ENCODE measurements at places on chromosomes 7 and 10.

GRCh38 chr7:146659732-146660131 is 543.1 kb downstream of the CNTNAP2 start:
- DNase-seq: no peak

- DNase-seq: no peak
Observed at GRCh38 chr7:133572087-133572486, 319.2 kb downstream of the EXOC4 start.

- DNase-seq: no peak
Observed at GRCh38 chr7:133079296-133079695, 2.6 kb downstream of the CHCHD3 start.

- no peak for DNase-seq
Observed at GRCh38 chr7:123533553-123533917, 860 bp downstream of the IQUB start.

DNA sequence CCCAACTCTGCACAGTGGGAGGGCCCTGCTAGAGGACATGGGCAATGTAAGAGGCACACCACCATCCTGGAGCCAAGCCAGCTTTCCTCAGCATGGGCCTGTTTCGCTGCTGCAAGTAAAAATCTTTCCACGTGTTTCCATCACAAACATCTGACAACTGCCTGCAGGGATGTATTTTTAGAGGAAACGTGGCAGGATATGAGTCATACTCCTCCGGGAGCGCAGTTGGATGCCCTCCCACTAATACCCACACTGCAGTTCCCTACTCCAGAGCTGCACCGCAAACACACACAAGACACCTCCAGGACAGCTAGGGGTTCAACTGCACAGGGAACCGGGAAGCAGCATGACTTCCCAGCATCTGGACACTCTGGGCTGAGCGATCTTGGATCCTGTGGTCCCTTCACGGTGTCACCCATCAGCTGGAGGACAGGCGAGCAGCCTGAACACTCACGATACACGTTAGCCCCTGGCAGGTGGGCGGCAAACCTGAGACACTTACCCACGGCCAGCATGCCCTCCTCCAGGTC is 26.1 kb downstream of the PLAC9 start:
- DNase-seq: peak; percentile 99

GRCh38 chr7:130273081-130273932 is 6.6 kb downstream of the CPA2 start:
- DNase-seq: no peak

- DNase-seq: peak; percentile 43
Observed at GRCh38 chr7:32347244-32347828, 142.8 kb downstream of the LSM5 start.

DNA sequence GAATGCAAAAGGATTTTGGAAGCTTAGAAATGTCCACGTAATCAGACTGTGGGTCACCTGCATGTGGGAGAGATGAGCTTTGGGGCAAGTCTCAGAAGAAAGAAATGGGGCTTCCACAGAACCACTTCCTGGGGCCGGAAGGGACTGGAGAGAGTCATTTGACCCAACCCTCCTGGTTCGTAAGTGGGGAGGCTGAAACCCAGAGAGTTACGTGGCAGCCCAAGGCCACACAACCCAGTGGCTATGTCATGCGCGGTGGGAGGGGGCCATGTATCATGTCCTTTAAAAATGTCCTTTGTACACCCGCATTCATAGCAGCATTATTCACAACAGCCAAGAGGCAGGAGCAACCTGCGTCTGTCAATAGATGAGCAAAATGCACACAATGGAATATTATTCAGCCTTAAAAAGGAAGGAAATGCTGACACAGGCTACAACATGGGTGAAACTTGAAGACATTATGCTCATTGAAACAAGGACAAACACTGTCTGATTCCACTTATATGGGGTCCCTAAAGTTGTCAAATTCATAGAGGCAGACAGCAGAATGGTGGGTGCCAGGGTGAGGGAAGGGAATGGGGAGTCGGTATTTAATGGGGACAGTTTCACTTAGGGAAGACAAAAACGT is 15.1 kb downstream of the CAMK2B start:
- DNase-seq: no peak

- no peak for DNase-seq
Observed at GRCh38 chr10:79105818-79106217, 37.1 kb downstream of the ZMIZ1 start.

GRCh38 chr7:28858895-28859294 is 99.2 kb downstream of the TRIL start:
- DNase-seq: no peak

DNA sequence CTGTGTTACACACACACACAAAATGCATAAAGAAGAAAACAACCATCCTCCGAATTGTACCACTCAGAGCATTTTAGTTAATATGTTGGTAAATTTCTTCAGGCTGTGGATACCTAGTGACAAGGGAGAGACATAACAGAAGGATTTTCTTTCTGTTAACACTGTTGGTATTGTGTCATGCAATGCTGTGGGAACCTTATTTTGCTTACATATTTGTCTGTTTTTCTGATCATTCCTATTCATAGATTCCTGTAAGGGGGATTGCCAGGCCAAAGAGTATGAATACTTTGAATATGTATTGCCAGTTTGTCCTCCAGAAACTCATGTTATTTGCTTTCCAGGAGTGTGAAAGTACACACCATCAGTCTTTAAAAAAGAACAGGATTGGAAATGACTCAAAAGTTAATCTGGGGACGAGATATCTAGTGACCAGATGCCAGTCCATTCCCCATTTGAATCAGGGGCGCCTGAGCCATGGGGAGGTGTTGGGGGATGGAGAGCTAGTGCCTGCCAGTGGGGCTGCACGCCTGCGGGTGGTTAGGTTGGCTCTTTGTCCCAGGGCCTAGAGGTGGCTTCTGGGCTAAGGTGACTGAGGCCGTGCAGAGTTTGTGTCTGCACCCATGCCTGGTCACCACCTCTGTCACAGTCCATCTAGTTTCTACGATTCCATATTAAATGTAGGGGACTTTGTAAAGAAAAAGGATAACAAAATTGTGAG is 142.0 kb downstream of the PTPN20 start:
- DNase-seq: no peak

- no peak for DNase-seq
Observed at GRCh38 chr10:48307711-48308018, 1.2 kb downstream of the MAPK8 start.

DNA sequence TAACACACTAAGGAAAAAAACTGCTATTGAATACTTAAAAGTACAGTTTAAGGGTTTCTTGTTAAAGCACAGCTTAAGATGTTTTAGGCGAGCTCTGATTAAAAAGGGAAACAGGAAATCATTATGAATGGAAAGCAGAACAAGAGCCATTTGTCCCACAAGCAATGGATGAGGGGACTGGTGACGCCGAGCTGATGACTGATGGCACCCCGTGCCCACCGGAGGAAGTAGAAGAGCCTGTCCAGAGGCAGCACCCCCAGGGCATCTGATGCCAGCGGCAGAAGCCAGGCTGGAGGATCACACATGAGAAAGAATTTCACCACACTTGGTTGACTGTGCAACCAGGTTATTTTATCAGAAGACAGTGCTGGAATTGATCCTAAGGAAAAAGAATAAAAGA is 15.0 kb upstream of the INSIG1 start:
- no peak for DNase-seq

GRCh38 chr7:117296066-117296465 is 26.8 kb downstream of the WNT2 start:
- DNase-seq: no peak

DNA sequence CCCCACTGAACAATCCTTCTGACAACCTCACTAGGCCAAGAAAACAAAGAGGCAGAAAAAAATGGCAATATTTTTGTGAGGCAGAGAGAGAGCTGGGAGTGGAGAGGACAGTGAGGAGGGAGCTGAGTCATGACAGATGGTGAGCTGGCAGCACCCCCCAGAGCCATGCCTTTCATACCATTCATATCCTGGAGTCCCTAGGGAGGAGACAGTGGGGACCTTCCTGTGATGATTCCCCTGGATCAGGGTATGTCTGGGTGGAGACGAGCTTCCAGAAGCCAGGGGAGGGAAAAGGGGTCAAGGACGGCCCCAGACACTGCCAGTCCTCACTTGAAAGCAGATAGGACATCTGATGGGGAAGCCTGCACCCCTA is 160.5 kb downstream of the ADAM12 start:
- peak; percentile 33 for DNase-seq

- DNase-seq: peak; percentile 93
Observed at GRCh38 chr10:3226960-3227744, 54.6 kb upstream of the PITRM1 start.

DNA sequence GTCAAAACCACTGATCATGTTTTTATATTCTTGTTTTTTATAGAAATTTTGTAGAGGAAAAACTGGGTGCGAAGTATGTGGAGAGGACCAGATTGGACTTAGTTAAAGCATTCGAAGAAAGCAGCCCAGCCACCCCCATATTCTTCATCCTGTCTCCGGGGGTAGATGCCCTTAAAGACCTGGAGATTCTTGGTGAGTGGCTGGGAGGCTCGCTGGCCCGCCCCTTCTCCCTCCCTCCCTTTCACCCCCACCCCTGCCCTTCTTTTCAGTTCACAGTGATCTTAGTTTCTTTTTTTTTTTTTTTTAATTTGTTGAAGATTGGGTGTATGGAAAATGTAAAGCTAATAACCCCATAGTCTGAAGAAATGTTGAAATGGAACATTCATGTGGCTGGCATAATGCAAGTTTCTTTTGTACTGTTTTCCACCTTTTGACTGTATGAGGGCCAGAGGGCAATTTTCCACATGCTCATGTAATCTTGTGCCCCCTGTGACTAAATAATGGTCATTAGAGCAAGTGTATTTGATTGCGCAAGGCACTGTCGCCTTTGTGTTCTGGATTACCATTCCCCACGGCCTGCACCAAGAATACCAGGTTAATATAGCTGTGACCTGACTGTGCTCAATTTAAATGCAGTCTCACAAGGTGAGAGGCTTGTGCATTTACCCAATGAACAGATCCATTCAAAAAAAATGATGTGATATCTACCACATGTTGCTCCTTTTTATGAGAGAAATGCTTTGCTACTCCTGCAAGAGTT is 77.7 kb downstream of the CDCA7L start:
- DNase-seq: no peak

- no peak for DNase-seq
Observed at GRCh38 chr10:103836861-103837260, 18.5 kb downstream of the SH3PXD2A start.

DNA sequence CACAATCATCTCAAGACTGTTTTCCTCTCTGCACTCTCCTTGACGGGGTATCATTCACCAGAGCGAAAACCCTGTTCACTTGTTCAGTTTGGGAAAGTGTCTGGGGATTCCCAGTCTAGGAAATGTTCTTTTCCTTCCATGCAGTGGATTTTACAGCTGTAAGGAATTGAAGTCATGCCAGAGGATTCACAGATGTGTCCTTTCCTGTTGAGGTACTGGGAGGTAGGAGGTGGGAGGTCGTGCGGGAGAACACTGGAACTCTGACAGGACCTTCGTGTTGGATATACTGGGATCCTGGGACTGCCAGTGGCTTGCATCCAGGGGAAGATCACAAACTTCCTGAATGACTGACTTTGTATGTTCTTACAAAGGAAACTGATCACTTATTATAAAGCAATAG is 185.5 kb downstream of the BMPER start:
- DNase-seq: no peak

DNA sequence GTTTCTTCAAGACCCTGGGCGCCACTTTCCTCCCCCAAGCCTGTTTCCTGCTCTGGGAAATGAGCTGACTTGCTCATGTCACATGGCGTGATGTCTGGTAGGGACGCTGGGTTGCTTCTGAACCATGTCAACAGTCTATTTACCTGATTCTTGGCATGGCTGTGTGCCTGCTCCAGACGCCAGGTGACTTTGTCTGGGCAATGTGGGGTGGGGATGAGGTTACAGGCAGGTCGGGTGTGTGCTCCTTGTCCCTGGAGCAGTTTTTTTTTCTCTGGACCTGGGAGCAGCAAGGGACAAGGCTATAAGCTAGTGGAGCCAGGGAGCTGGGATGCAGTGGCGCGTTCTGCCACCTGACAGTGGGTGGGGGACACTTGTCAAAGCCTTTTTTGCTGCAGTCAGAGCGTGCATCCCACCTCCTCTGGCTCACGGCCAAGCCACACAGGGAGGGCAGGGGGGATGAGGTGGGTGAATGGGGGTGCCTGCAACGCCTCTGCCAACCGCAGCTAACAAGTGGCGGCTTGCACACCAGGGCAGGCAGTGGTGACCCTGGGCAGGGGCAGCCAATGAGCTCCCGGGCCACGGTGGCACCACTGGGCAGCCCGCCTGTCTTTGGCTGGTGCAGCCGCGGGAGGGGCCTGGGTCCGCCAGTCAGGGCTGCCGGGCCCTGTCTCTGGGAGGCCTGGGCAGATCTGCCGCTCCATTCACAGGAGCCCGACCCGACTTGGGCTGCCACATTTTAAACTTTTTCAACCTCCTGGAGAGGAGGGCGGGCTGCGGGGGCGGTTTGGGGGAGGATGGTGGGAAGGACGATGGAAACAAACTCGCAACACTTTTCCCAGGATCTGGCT is 22.9 kb downstream of the DNAJB12 start:
- peak; percentile 96 for DNase-seq

GRCh38 chr7:91953618-91954017 is 13.0 kb downstream of the AKAP9 start:
- DNase-seq: peak; percentile 33

- DNase-seq: no peak
Observed at GRCh38 chr10:8047452-8048280, 6.8 kb upstream of the GATA3 start.

GRCh38 chr7:126541406-126541805 is 711.3 kb downstream of the GRM8 start:
- no peak for DNase-seq

DNA sequence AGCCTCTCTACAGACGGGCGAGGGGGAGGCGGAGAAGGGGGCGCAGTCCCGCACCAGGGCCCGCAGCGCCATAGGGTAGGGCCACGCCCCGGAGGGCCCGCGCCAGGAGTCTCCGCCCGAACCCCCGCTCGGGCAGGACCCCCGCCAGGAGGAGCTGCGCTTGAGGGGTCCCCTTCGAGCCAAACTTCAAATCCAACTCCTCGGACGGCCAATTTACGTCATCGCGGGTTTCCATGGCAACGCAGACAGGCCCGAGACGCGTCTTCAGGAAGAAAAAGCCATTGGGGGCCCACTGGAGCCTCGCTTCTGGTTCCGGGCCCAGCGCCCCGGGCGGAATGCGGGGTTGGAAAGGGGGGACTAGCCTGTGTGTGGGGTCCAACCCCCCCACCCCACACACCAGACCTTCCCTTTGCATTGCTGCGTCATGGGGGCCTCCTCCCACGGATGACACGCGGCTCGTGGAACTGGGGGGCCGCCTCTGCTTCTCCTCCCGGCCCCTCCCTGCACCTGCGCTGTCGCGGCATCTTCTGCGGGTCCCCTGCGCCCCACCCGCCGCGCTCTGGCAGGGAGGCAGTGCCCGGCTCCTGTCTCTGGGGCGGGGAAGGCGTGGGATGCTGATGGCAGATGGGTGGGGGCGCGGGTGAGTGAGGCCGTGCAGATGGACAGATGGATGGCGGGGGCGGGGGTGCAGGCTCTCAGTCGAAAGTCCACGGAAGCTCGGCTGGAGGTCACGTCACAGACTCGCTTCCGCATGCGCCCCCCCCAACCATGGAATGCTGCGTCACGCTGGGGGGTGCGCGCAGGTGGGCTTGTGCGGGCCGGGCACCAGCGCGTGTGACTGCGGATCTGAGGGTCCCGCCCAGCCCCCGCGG is 1.2 kb downstream of the CALY start:
- peak; percentile 70 for DNase-seq

- no peak for DNase-seq
Observed at GRCh38 chr7:149245744-149246143, 6.3 kb downstream of the ZNF212 start.

All from cardiac fibroblast (primary cell).